NCI-H1694 (cell line): ENCODE measurements at places on chromosomes 11 and 22.
A peak's percentile ranks its signal among the peaks of the same experiment; 100 is the strongest.

DNA sequence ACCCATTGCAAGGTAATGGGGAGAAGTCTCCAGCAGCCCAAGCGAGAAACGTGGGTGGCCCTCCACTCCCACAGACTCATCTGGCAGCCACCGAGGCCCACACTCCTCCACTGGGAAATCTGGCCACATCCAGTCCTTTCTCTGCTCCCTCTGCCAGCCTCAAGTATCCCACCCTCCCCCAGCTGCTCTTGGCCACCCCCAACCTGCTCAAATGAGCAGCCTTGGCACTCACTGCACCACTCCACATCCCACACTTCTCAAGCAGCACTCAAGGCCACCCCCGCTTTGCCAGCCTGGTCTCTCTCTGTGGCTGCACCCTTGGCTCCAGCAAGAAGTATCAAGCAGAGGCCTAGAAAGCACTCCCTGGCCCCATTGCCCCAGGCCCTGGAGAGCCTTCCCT is 28.2 kb downstream of the SLC22A12 start:
- DNase-seq: no peak

DNA sequence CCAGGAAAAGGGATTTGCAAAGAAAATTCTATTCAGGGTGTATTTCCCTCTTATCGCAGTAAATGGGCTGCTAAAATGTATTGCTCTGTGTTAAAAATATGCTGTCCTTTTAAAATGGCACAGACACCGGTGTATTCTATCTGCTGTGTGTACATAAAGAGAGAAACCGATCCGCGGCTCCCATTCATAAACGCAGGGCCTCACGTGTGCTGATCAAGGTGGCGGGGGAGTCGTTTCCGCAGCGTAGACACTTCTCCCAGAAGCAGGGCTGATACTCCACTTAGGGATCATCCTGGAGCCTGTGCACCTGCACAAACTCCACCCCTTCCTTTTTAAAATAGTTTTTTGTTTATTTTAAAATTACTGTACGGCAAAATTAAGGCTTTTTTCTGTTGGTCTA is 26.1 kb upstream of the IGSF9B start:
- no peak for DNase-seq

DNA sequence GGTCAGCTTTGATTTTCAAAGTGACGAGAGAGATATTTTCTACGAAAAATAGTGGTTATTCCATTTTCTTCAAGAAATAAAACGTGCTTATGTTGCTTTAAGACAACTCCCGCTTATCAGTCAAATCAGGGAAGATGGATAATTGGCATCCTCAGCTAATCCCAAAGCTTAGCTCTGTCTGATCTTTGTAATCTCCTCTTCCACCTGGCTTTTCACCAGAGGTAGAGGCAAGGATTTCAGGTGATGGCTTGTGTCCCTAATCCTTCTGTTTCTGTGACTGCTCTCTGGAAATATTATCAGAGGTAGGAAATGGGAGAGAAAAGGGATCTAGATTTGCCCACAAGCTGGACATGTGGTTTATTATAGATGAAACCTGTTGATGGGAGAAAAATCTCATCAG is 78.9 kb downstream of the DBX1 start:
- no peak for DNase-seq

DNA sequence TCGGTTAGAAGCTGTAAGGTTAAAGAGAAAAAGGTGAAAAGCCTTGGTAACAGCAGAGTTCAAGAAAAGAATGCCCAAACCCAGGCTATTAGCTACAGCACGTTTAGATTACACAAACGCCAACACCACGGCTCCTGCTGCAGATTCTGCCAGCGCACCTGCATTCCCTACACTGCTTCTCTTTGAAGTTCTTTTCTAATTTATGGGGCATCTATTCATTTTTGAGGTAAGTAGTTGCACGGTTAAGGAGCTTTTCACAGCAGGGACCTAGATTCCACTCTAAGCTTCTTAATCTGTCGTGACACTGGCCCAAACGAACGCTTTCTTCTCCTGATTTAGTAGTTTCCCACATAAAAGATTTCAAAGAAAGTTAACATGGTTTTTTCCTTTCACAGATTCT is 38.0 kb upstream of the CHKA start:
- no peak for DNase-seq

DNA sequence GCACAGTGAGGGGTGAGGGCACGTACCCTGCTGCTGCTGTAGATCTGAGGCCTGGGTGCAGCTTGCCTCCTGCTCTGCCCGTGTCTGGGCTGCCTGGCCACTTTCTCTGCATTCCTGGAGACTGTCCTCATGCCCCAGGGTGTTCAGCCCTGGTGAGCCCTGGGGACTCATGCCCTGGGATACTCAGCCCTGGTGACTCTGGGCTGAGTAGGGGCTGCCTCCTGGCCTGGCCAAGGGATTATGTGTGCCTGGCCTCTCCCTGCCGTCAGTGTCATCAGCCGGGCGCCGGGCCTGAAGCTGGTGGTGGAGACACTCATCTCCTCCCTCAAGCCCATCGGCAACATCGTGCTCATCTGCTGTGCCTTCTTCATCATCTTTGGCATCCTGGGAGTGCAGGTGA is 94.7 kb downstream of the CACNA1I start:
- no peak for DNase-seq

DNA sequence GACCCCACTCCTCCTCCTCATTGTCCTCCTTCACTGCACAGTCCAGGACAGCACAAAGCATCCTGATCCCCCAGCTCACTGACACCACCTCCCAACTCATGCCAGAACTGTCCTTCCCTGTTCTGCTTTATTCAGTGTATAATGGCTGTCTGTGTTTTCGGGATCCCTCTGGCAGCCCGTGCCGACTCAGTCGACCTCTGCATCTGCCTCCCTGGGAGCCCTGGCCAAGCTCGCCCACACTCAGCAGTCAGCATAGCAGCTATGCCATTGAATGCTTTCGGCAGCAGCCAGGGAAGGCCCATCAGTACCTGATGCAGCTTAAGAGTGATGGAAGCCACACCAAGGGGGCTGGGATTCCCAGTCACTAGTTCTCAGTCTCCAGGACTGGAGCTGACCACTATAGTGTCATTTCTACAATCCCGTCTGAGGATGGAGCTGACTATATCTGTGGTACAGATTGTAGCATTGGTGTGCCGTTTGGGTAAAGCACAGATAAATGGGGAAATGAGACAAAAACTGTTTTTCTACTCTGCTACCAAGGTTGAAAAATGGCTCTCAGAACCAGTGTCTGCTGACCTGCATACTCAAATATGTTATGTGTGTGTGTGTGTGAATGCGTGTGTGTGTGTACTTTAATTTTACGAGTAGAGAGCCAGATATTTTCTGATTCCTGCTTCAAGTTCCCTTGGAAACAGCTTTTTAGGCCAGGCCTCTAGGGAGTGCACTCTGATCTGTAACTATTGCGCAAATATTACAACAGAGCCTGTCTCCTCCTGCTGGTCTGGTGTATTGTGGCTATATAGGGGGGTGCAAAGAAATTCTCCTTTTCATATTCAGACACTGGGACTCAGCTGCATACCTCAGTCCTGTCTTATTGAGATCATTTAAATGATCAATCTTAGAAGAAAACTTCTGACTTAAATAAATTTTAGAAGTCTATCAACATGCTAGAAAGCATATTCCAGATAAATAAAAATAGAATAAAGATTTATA is 78.8 kb upstream of the TOP3B start:
- peak; percentile 75 for DNase-seq

DNA sequence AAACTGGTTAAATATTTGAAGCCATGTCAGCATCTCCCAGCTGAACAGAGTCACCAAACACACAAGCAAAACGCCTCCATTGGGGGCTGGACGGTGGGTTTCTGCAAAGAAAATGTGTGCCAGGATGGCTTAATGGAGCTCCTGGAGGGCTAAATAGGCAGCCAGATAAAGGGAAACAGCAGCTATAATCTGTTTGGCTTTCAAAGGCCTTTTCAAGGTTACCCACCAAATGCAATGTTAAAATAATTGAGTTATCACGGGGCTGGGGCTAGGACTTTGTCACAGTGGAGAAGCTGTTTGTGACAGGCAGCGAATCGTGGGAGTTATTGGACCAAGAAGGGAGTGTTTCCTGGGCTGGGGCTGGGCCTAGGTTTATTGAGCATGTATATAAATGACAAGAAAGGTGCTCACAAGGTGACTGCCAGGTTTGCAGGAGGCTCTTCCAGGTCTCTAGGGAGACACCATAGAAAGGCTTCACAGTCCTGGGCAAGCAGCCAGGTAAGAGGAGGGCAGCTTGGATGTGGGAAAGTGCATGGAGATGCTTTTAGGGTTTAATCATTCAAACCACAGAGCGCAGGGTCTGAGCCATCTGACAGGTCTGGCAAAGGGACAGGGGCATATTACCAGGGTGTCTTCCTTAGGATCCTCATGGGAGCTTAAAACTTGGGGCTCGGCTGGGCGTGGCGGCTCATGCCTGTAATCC is 28.3 kb downstream of the GRIK4 start:
- no peak for DNase-seq

DNA sequence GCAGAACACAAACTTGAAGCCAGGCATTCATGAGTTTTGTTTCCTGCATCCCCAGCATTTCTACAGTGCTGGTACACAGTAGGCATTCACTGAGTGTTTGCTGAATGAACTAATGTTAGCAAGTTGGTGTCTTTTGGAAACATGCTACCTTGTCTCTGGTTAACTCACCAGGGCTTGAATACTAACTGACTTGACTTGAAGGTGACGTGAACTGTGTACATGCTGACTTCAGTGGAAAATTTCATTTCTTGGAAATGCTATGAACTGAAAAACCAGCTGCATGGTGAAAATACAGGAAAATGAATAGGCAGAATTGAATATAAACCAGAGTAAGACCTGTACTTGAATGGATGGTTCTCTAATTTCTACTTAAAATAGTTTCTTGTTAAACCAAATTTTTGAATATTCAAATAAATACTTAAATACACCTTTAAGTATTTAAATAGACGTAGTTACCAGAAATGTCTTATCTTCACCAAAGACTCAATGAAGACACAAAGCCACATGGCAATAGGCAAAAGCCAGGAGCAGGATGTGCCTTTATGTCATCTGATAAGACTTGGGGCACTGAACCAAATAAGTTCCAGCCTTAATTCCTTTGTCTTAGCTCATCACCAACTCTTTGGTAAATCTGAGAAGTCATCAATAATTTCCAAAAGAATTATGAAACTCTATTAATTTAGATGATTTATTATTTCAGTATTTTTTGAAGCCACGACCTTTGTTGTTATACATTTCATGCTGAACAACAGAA is 39.7 kb upstream of the POU2AF2 start:
- DNase-seq: no peak

- no peak for DNase-seq
Observed at GRCh38 chr11:23990346-23991164, 506.3 kb upstream of the LUZP2 start.

DNA sequence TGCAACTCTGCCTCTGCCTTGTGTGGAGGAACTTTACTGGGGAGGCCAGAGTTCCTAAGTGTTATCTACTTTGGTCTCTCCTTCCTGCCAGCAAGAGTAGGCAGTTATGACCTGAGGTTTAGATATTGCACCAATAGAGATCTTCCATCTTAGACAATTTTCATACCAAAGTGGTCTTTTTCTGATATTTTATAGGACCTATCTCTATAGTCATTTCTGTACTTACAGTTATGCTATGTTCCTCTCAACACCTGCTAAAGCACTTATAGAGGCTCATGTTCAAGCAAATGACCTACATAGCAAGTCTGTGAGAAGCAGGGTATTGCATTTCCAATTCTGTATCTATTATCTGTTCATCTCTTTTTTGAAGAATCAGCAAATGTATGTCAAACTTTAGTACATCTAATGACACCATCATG is 80.8 kb downstream of the HORMAD2 start:
- DNase-seq: no peak

DNA sequence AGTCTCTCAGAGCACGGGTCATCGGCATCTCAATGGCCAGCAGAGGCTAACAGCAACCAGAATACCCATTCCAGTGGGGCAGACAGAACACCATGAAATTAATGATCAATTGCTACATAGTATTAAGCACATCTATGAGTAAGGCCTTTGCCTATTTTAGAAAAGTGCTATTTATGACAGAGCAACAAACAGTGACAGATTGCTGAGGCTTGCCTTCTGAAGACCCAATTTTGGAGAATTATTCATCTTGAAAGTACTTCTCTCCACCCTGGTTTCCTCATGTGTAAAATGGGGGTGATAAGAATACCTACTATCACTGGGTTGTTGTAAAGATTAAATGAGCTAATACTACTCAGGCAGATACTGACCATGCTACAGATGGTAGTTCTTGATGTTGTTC is 232.7 kb downstream of the TENM4 start:
- DNase-seq: no peak

DNA sequence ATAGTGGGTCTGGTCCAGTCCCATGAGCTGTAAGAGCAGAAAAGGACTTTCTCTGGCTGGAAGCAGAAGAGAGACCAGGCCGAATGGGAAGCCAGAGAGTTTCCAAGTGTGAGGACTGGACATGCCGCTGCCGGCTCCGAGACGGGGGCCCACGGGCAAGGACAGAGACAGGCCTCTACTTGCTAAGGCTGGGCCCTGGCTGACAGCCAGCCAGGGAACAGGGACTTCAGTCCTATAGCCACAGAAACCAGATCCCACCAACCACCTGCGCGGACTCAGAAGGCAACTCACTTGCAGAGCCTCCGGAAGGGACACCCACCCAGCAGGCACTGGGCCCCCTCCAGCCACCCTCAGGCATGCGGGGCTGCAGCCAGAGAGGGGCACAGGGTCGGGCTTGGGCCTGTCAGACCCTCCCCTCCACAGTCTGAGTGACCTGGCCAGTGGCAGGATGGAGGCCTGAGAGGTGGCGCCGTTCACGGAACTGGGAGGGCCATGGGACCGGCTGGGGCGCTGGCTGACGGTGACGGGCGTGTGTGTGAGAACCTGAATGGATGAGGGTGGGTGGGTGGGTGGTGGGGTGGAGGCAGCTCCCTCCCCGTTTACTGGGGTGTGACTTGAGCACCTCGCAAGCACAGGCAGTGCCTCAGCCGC is 47.8 kb upstream of the A4GALT start:
- no peak for DNase-seq

DNA sequence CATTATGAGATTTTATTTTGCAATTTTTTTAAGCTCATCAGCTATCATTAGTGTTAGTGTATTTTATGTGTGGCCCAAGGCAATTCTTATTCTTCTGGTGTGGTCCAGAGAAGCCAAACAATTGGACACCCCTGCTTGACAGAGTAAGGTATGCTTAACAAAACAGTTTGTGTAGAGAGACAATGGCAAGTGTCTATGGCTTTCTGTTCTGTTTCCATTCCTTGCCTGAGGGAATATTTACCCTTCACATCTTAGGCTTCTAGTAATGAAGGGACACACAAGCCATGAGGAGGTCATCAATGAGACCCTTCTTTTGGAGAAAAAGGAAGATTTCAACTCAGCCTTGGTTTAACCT is 1278.4 kb upstream of the TENM4 start:
- no peak for DNase-seq

- DNase-seq: no peak
Observed at GRCh38 chr11:47488111-47488510, 39.2 kb upstream of the RAPSN start.

- DNase-seq: no peak
Observed at GRCh38 chr11:748007-748359, 719 bp downstream of the TALDO1 start.

DNA sequence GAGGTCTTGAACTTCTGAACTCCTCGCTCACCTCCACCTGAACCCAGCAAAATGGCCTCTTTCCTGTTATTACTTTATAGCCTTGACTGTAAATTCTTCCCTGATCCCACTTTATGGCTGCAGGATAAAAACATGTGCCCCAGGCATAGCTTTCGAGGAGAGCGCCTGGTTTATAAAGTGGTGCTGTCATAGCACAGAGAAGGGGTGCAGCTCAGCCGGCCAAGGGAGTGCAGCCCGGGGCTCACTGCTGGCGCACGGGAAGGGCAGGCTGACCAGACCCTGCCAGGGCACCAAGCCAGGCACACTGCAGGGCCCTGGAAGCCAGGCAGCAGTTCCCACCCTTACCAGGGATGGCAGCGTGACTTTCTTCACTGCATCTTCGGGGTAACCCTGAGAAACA is 50.9 kb downstream of the ISX start:
- no peak for DNase-seq

GRCh38 chr22:21587803-21588611 is 20.5 kb downstream of the UBE2L3 start:
- DNase-seq: peak; percentile 18
